ENCODE measurements at places on chromosomes 1 and 21.

GRCh38 chr1:50774759-50775351 is 185.2 kb downstream of the FAF1 start:
- peak; percentile 60 for DNase-seq

DNA sequence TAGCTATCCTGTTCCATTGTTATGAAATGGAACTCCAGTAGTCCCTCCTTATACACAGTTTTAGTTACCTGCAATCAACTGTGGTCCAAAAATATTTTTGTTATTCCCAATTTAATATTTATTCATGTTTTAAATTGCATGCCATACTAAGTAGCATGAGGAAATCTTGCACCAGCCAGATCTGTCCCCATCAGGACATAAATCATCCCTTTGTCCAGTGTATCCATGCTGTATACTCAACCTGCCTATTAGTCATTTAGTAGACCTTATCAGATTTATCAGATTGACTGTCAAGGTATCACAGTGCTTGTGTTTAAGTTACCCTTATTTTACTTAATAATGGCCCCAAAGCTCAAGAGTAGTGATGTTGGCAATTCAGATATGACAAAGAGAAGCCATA is 207.9 kb upstream of the DMRTA2 start:
- no peak for DNase-seq

- no peak for DNase-seq
Observed at GRCh38 chr1:85090225-85090624, 41.9 kb upstream of the MCOLN3 start.

DNA sequence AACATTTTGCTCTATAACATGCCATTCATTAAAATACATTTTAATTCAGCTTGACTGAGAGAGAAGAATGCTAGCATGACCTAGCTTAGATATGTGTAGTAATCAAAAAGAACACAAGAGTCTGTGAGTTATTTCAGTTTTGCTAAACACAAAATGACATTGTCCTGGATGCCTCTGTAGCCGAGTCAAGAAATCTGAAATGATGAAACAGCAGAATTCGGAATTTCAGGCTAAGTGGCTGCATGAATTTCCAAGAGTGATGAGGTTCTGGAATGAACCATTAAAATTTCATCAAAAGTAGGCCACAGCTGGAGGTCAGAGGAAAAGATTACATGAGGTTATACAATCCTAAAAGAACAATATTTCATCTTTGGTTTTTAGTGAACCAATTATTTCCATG is 79.1 kb upstream of the CXADR start:
- no peak for DNase-seq

DNA sequence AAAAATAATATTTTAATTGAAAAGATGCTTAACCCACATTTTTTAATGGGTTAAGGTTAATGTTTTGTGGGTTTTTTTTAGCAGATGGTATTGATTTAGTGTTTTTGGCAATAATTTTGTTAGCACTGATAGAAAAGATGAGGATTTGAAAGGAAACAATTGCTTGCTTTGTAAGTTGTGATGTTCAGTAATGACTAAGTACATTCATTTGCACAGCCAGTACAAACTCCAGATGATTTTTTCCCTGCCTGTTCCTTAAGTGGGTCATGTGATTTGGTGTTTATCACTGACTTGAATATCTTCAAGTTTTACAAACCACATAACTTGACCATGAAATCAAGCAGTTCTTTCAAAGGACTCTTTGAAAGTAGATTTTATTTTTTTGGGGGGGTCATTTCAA is 15.0 kb downstream of the DISP1 start:
- no peak for DNase-seq

GRCh38 chr21:33136847-33137502 is 67.0 kb downstream of the OLIG1 start:
- no peak for DNase-seq

- DNase-seq = no peak
Observed at GRCh38 chr1:177442584-177442983, 271.8 kb downstream of the BRINP2 start.

- DNase-seq = no peak
Observed at GRCh38 chr21:46128933-46129571, 26.3 kb downstream of the FTCD start.

DNA sequence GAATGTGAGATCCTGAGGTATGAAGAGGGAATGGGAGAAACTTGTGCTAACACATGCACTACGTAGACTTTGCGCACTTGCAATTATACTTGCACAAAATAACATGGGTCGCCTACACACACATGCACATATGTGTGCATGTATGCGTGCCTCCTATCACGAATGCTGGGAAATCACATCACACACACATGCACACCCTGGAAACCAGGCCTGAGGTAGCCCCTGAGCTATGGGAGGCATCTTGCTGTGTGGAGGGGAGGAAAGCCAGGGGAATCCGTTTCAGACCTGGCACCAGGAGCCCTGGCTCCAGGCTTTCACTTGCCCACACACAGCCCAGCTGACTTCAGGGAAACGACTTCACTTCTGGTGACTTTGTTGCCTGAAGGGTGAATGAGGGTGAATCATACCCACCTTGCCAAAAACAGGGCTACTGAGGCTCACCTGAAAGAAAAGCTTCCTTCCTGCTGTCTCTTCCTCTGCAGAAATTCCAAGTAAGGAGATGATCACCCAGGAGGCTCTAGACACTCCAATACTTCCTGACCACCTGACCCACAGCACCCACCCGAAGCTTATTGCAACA is 136.0 kb upstream of the NGF start:
- no peak for DNase-seq

- no peak for DNase-seq
Observed at GRCh38 chr1:15797614-15798390, 9.6 kb downstream of the UQCRHL start.

GRCh38 chr1:64823691-64824476 is 79.0 kb downstream of the RAVER2 start:
- peak; percentile 92 for DNase-seq

DNA sequence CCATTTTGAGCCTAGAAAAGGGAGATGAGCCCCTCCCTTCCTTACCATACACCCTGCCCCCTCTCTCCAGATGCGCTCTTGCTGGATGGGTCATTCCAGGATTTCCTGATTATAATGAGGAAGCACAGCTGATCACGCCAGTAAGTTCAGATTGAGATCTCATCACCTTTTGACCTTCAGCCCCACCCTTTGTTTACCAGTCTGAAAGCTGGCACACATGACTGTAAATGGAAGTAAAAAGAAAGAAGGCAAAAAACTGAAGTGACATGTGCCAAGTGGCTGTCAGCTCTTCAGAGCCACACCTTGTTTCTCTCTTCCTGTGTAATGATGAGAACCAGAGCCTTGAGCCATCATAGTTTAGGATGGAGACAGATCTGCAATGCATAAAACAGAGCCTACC is 27.9 kb downstream of the S1PR1 start:
- DNase-seq = no peak

GRCh38 chr1:204714861-204715511 is 29.4 kb upstream of the LRRN2 start:
- peak; percentile 31 for DNase-seq

DNA sequence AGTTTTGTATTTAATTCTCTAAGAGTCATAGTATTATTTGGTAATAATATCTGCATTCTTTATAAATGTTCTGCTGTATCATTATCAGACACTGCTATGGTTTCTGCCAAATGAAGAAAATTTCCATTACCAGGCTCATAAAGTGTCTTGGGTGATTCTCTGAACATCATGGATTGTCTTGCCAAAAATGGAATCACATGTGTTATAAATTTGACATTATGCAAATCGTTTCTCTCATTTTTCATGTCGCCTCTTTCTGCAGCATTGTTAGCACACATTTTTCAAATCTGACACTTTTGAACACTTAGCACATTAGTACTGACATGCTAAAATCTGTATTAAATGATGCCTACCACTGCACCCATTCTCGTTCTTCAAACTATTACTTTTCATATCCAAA is 74.2 kb upstream of the NEK7 start:
- DNase-seq = no peak

DNA sequence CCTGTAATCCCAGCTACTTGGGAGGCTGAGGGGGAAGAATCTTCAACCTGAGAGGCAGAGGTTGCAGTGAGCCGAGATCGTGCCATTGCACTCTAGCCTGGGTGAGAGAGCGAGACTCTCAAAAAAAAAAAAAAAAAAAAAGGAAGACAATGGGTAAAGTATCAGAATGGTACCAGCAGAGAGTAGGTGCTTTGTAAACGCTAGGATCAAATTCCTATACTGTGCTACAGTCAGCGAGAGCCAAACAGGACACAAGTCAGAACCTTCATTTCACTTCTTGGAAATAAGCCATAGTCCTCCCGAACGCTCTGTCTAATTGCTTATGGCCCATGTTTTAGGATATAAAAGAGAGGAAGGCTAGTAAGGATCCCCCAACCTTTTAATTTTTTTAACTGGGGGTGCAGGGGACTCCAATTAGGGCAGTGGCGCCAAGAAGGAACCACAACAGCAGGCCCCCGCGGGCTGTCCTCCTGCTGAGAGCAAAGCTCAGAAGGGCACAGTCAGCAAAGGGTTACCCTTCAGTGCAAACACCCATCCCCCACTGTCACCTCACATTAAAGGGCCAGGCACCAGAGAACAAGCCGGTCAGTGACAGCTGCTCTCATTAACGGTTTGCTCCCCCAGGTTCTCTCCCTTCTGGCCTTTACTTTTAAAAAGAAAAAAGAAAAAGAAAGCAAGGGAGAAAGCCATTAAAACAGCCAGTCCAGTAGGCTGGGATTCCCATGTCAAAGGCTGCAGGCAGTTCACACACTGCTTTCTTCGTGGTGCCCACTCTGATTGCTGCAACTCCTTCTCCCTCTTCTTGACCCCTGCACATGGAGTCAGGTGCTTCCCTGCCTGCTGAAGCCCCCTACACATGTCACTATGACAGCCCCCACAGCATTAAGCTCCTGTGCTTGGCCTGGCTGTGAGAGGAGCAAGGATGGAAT is 69.4 kb downstream of the PLPP3 start:
- no peak for DNase-seq

DNA sequence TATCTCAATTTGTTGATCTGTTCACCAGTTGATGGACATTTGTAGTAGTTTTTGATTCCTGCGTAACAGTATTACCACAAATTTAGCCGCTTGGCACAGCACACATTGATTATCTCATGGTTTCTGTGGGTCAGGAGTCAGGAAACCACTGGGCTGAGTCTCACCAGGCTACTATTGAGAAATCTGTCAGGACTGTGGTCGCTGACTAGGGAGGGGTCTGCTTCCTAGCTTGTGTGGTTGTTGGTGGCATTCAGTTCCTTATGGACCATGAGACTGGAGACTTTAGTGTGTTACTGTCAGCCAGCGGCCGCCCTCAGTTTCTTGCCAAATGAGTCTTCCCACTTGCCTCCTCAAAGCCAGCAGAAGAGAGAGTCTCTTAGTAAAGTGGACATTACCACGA is 9.8 kb downstream of the PEX14 start:
- DNase-seq = no peak

GRCh38 chr1:3529099-3529729 is 74.7 kb downstream of the ARHGEF16 start:
- peak; percentile 10 for DNase-seq

- DNase-seq = no peak
Observed at GRCh38 chr1:34361121-34361520, 184.4 kb downstream of the C1orf94 start.

DNA sequence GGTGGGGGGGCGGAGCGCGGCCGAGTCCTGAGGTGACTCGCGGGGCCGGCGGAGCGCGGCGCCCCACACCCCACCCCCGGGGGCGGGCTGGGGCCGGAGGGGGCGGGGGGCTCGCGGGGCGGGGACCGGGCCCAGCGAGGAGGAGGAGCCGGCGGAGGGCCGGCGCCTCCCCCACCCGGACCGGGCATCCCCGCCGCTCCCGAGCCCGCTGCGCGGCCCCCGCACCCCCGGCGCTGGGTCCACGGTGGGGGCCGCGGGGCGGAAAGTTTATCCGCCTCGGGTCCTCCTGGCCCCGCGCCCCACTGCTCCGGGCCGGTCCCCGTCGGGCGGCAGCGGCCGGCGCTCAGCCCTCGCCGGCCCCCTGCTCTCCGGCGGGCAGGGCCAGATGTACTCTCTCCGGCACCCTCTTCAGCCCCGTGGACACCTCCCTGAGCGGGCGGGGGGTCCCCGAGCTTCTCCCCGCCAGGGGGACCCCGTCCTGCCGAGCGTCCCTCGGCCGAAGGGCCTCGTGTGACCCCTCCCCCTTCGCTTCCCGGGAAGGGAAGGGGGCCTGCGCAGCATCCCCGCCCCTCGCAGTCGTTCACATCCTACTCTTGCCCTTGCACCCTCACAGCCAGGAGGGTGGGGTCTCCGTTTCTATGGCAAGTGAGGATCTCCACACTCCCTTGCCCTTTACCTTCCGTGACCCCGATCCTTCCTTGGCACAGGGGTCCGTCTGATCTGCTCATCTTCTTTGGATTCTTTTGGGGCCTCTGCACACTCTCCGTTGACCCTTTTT is 663 bp downstream of the CAMTA1 start:
- DNase-seq = peak; percentile 47

DNA sequence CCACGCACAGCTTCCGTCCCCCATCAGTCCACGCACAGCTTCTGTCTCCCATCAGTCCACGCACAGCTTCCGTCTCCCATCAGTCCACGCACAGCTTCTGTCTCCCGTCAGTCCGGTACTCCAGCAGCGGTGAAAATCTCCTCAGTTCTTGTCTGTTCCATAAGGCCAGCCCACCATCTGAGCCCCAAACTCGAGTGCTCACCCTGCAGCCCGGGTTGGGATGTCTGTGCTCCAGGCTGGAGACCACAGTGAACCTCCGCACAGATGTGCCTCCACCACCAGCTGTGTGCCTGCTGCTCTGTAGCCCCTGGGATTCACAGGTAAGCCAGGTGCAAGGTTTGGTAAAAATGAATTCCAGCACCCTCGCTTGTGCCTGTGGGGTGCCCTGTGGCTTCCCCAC is 258.6 kb downstream of the NPHP4 start:
- no peak for DNase-seq

GRCh38 chr1:171817511-171818265 is 23.6 kb upstream of the DNM3 start:
- peak; percentile 0 for DNase-seq

GRCh38 chr1:87314091-87314490 is 14.6 kb upstream of the LMO4 start:
- no peak for DNase-seq

DNA sequence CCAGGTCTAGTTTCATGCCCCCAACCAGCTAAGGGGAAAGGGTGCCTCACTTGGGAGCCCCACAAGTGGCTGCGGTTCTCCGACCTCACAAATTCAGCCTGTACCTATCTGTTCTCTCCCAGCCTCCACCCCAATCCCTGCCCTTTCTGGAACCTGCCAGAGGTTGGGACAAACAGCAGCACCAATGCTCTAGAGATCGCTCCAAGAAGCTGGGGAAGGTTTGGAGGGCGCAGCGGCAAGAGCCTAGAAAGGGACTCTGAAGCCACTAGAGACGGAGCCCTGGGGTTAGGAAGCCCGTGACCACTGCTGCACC is 243.4 kb upstream of the VAMP3 start:
- DNase-seq = no peak

- no peak for DNase-seq
Observed at GRCh38 chr1:44436401-44437106, 31.5 kb downstream of the RNF220 start.
